AG09319 (cell line): ENCODE measurements at places on chromosomes 16 and 17.

DNA sequence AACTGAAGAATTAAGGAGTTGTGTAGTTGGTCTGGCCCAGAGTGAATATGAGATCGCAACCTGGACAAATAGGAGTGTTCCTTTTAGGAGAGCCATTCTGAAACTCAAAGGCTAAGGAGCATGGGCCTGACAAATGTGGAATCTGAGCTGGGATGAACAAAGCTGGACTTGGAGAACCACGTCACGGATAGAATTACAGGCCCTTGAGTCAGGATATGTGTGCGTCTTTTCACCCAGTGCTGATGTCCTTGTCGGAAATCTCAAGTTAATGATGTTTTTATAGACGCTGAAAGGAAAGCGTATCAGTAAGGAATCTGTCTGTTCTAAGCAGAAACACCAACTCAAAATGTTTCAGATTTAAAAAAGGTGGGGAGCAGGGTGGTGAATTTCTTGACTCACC is 173.8 kb upstream of the ZKSCAN2 start:
- DNase-seq, result no peak

- DNase-seq, result no peak
Observed at GRCh38 chr16:79587296-79587695, 13.2 kb downstream of the MAF start.

GRCh38 chr17:44310609-44311376 is 2.4 kb downstream of the RUNDC3A start:
- DNase-seq, result no peak

- no peak for DNase-seq
Observed at GRCh38 chr17:67503184-67503583, 126.1 kb downstream of the PITPNC1 start.

DNA sequence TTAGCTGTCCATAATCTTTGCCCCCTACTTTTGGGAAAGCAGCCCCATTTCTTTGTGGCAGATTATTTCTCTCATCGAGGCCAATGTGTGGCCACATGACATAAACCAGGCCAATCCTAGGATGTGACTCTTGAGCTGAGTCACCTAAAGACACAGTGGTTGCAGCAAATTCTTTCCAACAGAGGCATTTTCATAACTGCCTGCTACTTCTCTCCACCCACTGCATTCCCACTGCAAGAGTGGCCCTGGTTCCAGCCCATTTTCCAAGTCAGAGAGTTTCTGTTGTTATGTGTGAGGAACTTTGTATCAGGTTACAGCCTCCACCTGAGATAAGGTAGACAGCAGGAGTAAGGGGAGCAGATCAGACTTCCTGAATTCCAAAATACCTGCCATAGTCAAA is 195.2 kb downstream of the RGS9 start:
- no peak for DNase-seq

GRCh38 chr16:55728797-55729196 is 73.0 kb downstream of the SLC6A2 start:
- DNase-seq, result no peak

- no peak for DNase-seq
Observed at GRCh38 chr17:8851600-8851999, 15.9 kb downstream of the PIK3R6 start.

GRCh38 chr17:13346081-13346533 is 255.6 kb downstream of the HS3ST3A1 start:
- no peak for DNase-seq

DNA sequence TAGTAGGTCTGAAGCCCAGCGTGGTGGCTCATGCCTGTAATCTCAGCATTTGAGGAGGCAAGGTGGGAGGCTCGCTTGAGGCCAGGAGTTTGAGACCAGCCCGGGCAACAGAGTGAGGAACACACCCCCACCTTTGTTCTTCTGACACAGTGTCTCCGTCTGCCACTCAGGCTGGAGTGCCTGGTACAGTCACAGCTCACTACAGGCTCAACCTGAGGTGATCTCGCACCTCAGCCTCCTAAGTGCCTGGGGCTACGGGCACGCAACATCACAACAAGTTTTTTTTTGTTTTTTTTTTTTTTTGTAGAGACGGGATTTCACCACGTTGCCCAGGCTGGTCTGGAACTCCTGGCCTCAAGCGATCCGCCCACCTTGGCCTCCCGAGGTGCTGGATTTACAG is 6.7 kb upstream of the TLCD3A start:
- DNase-seq, result no peak

- no peak for DNase-seq
Observed at GRCh38 chr17:1124896-1125787, 54.6 kb downstream of the ABR start.

GRCh38 chr17:82457929-82458178 is 687 bp upstream of the NARF start:
- DNase-seq, result no peak

GRCh38 chr17:2241823-2242222 is 61.8 kb downstream of the SMG6 start:
- no peak for DNase-seq

DNA sequence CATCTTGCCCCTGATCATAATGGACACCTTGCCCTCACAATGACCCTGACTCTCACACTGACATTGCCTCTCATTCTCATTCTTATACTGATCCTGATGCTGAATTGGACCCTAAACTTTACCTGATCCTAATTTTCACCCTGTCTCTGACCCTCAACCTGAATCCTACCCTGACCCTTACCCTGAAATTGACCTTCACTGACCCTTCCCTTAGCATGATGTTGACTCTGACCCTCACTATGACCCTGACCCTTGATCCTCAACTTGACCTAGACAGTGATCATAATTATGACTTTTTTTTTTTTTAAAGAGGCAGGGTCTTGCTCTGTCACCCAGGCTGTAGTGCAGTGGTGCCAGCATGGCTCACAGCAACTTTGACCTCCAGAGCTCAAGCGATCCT is 3.4 kb downstream of the AHSP start:
- DNase-seq, result no peak

DNA sequence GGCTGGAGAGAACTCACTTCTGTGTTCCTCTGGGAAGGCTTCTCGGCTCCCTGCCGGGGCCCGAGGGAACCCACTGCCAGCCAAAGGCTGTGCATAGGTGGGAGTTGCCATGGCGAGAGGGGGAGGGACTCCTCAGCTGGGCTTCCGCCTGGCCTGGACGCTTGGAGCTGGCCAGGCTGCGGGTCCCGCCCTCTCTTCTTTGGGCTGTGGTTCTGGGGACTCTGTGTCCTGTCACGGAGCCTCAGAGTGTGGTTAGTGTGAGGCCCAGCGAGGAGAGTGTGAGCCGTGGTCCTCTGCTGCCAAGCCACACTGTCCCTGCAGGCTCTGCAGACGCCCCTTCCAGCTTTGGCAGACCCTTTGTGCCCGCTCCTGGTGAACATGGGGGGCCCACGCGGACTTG is 123.1 kb downstream of the OR1D5 start:
- no peak for DNase-seq

DNA sequence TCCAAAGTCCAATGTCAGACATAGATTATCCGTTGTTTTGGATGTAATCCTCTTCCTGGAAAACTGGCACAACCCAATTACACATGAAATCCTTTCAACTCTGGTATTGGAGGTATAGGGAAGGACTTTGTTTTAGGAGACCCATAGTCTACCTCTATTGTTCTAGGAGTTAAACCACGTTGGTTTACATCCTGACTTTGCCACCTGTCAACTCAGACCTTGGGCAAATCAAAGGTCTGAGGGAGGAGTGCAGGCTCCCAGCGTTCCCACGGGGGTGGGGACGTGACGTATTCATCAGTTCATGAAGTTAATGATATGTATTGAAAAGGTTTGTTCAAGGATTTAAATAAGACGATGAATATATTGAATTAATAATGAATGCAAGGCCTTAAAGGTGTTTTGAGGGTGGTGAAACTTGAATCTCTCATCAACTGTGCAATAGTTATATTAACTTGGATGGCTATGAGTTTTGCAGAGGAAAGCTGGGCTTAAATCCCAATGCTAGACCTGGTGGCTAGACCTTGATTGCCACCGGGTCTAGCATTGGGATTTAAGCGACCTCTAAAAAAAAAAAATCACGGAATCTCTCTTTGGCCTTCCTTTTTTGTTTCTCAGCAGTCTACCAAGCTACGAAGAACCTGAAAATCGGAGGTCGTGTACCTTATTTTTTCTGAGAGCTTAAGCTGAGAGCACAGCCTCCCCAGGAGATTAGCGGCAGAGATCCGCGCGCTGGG is 744 bp upstream of the NF1 start:
- DNase-seq, result no peak

DNA sequence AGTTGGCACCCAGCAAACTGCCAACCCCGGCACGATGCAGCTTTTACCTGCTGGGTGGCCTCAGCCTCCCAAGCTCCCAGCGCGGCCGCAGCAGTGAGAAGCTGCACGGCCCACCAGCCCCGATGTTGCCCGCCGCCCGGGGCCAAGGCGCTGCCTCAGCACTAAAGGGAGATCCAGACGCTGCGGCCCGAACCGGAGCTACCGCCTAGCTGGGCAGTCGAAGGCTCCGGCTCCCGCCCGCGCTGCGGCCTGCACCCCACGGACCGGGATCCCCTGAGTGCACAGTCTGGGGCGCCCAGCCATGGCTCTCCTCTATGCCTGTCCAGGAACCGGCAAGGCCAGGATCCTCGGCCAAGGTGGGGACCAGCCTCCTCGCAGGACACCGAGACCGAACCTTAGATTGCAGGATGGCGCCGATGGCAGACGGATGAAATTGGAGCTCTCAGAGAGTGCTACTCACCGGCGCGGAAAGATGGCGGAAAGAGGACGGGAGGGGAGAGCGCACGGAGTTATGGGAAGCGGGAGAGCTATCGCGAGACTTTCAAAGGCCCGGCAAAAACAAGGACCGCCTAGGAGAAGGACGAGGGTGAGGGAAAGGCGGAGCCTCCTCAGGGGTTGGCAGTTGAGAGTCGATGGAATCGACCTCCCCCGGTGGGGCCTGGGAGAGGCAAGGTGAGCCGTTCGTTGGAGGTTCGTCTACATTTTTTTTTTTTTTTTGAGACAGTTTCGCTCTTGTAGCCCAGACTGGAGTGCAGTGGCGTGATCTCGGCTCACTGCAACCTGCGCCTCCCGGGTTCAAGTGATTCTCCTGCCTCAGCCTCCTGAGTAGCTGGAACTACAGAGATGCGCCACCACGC is at the start of gene RPS15A:
Gene RPS15A (minus strand): TSS at position 485 of the 857 bp plus-strand sequence. CDS start 1,221 bp downstream, outside the sequence.
- DNase-seq, result peak; percentile 95

DNA sequence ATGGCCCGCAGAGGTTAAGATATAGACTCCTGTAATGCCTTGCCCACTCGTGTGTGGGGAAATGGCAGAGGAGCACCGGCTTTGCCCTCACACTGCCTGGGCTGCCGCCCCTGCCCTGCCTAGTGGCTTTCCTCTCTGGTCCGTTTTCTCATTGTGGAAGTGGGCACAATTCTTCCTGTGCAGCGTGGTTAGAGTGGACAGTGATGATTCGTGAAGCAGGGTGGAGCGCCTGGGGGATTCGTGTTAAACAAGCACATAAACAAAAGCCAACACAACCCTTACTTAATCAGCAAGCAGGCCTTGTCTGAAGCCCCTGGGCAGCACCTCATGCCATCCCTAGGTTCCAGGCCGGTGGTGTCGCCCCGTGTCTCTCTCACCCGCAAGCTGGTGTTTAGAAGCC is 269.7 kb downstream of the SEC14L1 start:
- DNase-seq, result no peak

- DNase-seq, result no peak
Observed at GRCh38 chr16:55391760-55392375, 67.9 kb downstream of the IRX6 start.

- DNase-seq, result no peak
Observed at GRCh38 chr16:22318690-22319358, 21.6 kb downstream of the POLR3E start.

- no peak for DNase-seq
Observed at GRCh38 chr17:67063141-67063540, 18.8 kb downstream of the CACNG1 start.

DNA sequence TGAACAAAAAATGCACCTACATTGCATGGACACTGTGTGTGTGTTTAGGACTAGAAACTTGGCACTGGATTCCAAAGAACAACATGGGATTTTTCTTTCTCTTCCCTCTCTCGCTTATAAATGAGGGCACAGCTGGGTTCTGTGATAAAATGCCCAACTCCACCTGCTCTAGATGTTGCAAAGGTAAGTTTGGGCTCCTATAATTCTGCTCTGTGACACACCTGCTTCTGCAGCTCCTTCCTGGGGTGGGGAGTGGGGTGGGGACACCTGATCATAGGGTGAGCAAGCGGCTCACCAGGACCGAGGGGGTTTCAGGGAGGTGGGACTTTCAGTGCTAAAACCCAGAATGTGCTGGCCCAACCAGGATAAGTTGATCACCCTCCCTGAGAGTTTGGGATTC is 104.3 kb downstream of the AXIN2 start:
- DNase-seq, result no peak

DNA sequence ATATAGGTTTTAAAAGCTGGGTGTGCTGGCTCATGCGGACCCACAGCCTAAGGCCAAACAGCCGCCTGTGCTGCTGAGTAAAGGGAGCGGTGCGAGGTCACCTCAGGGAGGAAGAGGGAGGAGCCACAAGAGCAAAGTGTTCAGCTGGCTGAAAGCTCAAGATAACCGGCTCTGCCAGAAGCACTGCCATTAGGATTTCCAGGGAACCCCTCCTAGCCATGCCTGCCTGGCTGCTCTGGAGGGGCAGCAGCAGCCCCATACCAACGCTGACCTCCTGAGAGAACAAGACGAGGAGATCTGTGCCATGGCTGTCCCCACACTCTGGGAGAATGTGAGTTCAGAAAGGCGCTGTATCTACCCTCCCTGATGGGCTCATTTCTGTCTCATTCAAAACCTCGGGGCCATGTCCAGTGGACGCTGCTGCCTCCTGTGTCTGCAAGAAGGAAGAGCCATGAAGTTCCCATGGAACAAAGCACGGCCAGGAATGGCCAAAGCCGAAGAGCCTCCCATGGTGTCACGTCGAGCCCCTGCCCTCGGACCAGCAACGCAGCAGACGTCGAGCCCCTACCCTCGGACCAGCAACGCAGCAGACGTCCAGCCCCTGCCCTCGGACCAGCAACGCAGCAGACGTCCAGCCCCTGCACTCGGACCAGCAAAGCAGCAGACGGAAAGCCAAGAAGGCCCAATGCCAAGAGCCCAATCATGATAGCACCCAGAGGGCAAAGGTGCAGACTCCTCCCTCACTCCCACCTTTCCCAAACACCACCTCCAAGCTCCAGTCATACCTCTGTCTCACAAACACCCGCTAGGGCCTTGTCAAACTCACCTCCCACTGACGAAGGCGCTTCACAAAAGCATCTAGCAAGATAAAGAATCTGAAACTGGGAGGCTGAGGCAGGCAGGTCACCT is 107.0 kb downstream of the ANKRD11 start:
- DNase-seq, result no peak

GRCh38 chr17:2179615-2180295 is 123.8 kb downstream of the SMG6 start:
- peak; percentile 94 for DNase-seq
